Uterine smooth muscle cell (primary cell): ENCODE measurements at places on chromosomes 3 and 15. TPM values are rescaled to one million over a fixed set of nuclear protein-coding genes. Genes with fewer than 3 reads are reported as not detected.

GPR160 gene
- total RNA-seq, result 0.22 and 0.50 TPM in 2 replicates

DMXL2 gene
- 36.0 and 38.9 TPM in 2 replicates for total RNA-seq

SLC12A1 gene
- total RNA-seq, result not detected in 2 replicates

CTXN2 gene
- not detected in 2 replicates for total RNA-seq

WNT5A gene
- 4.4 and 8.9 TPM in 2 replicates for total RNA-seq

TMCO5A gene
- under 0.01 TPM in 1 of 2 replicates, not detected in the other for total RNA-seq

IQCF5 gene
- not detected in 2 replicates for total RNA-seq

SLC15A2 gene
- 0.11 and 0.75 TPM in 2 replicates for total RNA-seq

ST8SIA2 gene
- total RNA-seq, result under 0.01 TPM in 1 of 2 replicates, not detected in the other

MRAS gene
- total RNA-seq, result 39.2 and 73.6 TPM in 2 replicates

LRRIQ4 gene
- 0.11 TPM in 1 of 2 replicates, not detected in the other for total RNA-seq

RCCD1 gene
- total RNA-seq, result 18.3 and 19.1 TPM in 2 replicates

GRIP2 gene
- total RNA-seq, result 0.22 and 0.37 TPM in 2 replicates

KLHL24 gene
- 31.2 and 81.4 TPM in 2 replicates for total RNA-seq

CHRNA7 gene
- 0.37 and 1.2 TPM in 2 replicates for total RNA-seq

MOBP gene
- total RNA-seq, result under 0.01 TPM in 2 replicates

LYSMD2 gene
- 10.0 and 11.0 TPM in 2 replicates for total RNA-seq

MYO9A gene
- 44.8 and 55.9 TPM in 2 replicates for total RNA-seq

CCK gene
- 0.62 and 1.1 TPM in 2 replicates for total RNA-seq

TBC1D23 gene
- 139 and 163 TPM in 2 replicates for total RNA-seq

CHST2 gene
- 13.0 and 15.4 TPM in 2 replicates for total RNA-seq

GPR62 gene
- 0.12 TPM in 1 of 2 replicates, not detected in the other for total RNA-seq

LSAMP gene
- total RNA-seq, result 1.00 and 2.9 TPM in 2 replicates

TJP1 gene
- 69.2 and 69.4 TPM in 2 replicates for total RNA-seq

C3orf18 gene
- total RNA-seq, result 12.9 and 20.2 TPM in 2 replicates

ALG1L2 gene
- total RNA-seq, result 0.22 TPM in 1 of 2 replicates, not detected in the other

TAGLN3 gene
- 9.2 and 29.5 TPM in 2 replicates for total RNA-seq

PGBD4 gene
- total RNA-seq, result 2.0 and 2.6 TPM in 2 replicates

STARD9 gene
- total RNA-seq, result 9.8 and 13.4 TPM in 2 replicates

LRRN1 gene
- not detected in 2 replicates for total RNA-seq

MKRN2OS gene
- total RNA-seq, result not detected in 2 replicates

CHST13 gene
- total RNA-seq, result not detected in 2 replicates

POLR2M gene
- 129 and 209 TPM in 2 replicates for total RNA-seq

NLGN1 gene
- 11.2 and 20.1 TPM in 2 replicates for total RNA-seq

EPHB3 gene
- total RNA-seq, result 4.5 and 8.5 TPM in 2 replicates

SNRPN gene
- 35.1 and 98.8 TPM in 2 replicates for total RNA-seq

RAB7A gene
- total RNA-seq, result 45.2 and 54.9 TPM in 2 replicates
